ENCODE measurements at places on chromosomes 7 and 10.

GRCh38 chr10:93385345-93385744 lies 96.8 kb downstream of the MYOF start:
- DNase-seq, result no peak

DNA sequence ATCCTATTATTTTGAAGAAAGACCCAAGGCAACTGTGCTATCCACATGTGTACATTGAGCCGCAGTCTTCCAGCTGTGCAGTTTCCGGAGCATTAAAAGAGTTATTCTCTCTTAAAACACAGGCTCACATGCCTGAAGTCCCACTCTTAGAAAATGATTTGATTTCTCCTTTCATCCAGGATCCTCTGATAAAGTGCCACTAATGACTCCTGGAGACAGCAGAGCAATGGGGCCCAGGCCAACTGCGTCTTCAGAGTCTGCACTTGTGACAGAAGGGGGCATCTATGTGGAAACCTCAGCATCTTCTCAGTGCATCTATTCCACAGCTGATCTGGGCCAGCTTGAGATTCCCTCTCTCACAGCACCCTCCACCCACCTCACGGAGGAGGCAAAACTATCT lies 482.1 kb upstream of the AKR1E2 start:
- DNase-seq, result no peak

DNA sequence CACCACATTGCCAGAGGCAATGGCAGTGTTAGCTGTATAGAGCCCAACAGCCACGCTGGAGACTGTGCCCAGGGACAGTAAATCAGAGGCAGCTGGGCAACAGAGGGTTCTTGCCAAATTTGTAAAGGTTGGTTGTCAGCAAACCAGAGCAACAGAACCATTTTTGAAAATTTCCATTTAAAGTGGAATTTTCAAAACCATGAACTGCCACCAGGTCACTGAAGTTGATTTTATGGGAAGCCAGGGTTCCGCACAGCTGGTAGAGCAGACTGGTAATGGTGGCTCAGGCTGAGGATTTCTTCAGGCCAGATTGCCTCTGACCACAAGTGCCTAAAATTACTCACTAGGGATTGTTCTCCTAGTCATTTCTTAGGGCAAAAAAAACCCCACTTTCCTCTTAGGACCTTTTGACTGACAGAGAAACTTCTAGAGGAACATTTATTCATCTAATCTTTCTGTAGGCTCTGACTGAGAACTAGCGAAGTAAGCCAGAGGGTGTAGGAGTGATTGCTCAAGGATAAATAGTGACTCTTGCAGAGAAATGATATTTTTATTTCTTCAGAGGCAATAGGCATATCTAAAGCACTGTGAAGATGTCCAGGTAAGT lies 342.4 kb downstream of the BBS9 start:
- DNase-seq, result no peak

- no peak for DNase-seq
Observed at GRCh38 chr10:102322914-102323313, 72.6 kb upstream of the NFKB2 start.

DNA sequence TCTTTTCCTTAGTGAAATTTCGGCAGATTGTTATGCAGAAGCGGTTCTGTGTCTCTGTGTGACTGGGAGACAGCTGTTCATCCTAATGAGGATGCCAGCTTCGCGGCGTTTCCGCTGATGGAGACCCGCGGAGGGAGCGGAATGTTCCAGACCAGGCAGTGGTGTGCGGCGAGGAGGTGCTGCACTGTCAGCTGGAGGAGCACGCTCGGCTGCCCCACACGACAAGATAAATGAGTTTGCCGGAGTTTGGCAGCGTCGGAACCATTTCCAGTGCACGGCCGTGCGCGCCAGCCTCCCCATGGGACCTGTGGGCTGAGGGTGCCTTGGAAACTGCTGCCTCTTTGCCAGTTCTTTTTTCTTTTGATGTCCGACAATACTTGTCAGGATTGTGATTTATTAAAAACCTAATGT lies 64.6 kb downstream of the WDR37 start:
- no peak for DNase-seq

- DNase-seq, result no peak
Observed at GRCh38 chr10:104077663-104078151, 8.0 kb downstream of the COL17A1 start.

- DNase-seq, result peak; percentile 66
Observed at GRCh38 chr7:50782375-50783208, at the start of gene GRB10. TSS of gene GRB10 (minus strand) at chr7:50782896. CDS start at chr7:50732322, 50,574 bp downstream.

DNA sequence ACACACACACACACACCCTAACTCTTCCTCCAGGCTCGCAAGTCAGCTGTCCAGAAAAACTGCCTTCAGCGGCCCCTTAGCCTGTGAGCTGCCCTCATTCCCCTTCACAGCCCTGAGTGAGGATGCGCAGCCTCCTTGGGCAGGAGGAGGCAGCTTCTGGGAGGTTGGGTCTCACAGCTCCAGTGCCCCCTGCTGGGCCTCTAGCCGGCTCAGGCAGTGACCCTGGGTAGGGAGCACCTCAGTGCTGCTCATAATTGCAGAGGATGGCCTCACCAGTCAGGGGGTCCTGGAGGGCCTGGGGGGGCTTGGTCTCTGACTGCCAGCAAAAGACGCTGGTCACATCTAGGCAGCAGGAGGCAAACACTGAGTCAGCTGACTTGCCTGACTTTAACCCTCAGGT lies 43.7 kb downstream of the ZNF273 start:
- DNase-seq, result peak; percentile 81

- no peak for DNase-seq
Observed at GRCh38 chr7:5635461-5636445, 145.7 kb downstream of the RNF216 start.

DNA sequence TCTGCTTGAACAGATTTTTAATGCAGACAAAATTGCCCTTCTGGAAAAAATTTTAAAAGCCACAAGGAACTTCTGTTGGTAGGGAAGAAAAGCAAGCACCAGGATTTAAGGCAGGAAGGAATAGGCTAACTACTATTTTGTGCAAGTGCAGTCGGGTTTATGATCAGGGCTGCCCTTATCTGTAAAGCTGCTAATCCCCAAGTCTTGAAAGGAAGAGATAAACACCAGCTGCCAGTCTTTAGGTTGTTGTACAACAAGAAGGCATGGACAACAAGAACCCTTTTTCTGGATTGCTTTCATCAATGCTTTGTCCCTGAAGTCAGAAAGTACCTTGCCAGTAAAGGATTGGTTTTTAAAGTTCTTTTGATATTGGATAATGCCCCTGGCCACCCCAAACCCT lies 40.7 kb downstream of the RALA start:
- no peak for DNase-seq

- no peak for DNase-seq
Observed at GRCh38 chr10:112981553-112981952, 31.5 kb downstream of the TCF7L2 start.

DNA sequence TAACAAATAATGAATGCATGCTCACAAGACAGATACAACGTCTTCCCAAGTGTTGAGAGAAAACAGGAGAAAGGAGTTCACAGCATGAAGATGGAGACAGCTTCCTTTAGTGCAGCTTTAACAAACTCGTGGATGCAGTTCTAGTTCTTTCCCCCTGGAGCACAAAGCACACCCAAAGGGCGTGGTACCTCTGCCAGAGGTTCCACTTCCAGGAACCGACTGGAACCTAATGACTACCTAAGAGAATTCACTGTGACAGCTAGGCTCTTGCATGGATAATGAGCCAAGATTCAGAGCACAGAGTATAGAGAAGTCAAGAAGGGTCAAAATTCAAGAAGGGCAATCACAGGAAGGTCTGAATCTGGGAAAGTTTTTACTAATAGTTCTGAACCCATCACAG lies 673.2 kb downstream of the XPNPEP1 start:
- DNase-seq, result no peak

DNA sequence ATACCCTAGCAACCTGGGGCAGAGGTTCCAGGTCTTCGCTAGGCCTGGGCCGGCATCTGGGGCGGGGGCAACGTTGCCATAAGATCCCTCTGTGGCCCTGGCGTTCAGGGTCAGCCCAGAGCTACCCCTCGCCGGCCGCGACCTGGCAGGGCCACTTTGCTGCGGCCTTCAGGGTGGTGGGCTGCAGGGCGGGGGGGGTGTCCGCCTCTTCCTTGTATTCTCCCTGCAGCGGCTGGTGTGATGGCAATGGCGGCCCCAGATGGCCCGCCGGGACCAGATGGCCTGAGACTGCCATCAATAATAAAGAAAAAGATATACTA lies 539.2 kb upstream of the POT1 start:
- no peak for DNase-seq

- DNase-seq, result no peak
Observed at GRCh38 chr7:85052056-85052737, 134.7 kb downstream of the SEMA3D start.

GRCh38 chr7:132065193-132065988 lies 509.0 kb upstream of the PODXL start:
- peak; percentile 30 for DNase-seq

DNA sequence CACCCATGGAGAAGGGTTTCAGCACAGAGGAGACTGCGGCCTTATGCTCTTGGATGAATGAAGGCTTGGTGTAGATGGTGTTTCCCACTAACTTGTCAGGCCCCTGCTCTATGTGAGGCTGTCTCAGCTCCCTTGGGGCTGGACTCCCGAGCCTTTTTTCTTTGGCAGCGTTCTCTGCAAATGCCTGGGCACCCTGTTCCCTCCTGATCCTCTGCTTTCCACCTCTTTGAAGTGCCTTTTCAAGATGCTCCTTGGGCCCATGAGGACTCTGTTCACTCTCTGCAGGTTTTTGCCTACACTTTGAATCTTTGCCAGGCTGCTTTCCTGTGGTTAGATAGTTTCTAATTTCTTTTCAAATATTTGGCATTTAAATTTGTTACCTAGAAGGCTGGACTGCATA lies 6.8 kb upstream of the ACBD5 start:
- no peak for DNase-seq

DNA sequence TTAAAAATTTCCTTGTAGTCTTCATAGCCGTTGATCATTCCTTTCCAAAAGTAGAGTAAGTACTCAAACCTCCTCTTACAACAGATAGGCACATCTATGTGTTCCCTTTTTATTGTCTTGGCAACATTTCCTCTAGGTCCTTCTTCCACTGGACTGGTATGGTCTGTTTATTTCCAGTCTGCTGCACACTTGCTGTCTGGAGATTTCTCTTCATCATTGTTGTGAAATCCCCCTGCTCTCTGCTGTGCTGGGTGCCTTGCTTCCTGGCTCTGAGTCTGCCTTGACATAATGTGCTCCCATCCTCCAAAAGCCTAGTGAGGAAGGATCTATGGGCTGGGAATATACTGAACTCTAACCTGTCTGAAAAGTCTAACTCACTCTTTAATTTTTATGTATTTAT lies 545.3 kb upstream of the VSTM2A start:
- no peak for DNase-seq

DNA sequence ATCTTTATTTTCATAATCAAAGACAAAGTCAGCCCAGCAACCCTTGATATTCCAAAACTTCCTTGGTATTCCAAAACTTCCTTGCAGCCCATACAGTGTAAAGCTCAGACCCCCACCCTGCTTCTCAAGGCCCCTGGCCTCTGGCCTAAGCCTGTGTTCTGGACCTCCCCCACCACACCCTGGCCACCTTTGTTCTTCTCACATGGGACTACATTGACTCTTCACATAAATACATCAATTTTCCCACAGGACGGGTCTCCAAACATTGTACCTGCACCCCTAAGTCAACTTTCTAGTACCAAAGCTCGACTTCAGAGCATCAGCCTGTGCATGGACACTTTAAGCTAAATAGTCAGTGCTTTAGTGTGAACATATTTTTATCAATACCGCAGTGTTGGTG lies 40.7 kb downstream of the DRGX start:
- no peak for DNase-seq

- DNase-seq, result peak; percentile 17
Observed at GRCh38 chr7:35261476-35262285, 7.8 kb upstream of the TBX20 start.

DNA sequence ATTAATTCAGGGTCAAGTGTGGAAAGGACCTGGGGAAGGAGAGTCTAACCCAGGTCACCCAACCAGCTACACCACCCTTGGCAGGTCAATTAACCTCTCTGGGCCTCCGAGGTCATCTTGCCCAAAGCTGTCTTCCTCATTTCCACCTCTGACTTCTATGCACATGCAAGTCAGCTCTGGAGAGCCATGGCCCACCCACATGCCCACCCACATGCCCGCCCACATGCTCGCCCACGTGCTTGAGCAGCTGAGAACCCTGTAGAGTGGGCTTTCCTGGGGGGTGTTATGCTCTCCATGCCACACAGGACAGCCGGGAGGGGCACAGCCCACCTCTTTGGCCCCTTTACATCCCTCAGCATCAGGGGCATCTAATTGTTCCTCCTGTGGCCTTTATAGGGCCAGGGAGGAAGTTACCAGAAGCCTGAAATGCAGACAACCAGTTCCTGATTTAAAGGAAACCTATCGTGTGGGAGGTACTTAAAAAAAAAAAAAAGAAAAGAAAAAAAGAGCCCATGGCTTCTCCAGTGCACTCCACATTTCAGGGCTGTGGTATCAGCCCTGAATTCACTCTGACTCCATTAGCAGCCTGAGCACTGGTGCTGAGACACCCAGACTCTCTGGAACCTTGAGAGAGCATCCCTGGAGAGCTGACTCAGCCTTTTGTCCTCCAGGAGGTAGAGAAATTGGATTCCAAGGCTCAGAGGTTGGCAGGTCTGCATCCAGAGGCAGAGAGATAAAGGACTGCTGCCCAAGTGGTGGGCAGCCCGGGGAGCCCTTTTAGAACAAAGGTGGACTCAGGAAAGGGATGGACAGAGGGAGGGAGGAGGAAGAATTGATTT lies 176.2 kb upstream of the ZMIZ1 start:
- DNase-seq, result no peak

DNA sequence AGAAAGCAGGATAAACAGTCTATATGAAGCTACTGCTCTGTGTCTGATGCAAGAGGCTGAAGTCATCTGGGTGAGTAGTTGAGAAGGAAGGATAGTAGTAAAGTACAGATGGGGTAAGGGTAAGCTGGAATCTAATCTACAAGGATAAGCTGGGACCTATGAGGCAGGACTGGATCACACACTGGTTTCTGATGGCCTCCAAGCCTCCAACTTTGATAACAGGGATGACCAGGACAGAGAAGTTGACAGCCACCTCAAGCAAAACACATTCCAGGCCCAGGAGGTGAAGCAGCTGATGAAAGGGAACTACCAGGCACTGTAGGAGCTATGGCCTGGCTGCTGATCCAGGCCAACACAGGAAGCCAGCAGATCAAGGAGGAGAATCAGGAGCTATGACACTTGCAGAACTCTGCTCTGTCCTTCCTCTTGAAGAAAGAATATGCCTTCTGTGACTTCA lies 278.1 kb upstream of the TMEM229A start:
- DNase-seq, result peak; percentile 27
